Stimulated activated CD4-positive, alpha-beta T cell treated with anti-CD3 and anti-CD28 coated beads, TNF-alpha, amount 100 ng/mL, for 24 hours (primary cell): ENCODE measurements at places on chromosomes 13 and 19.

DNA sequence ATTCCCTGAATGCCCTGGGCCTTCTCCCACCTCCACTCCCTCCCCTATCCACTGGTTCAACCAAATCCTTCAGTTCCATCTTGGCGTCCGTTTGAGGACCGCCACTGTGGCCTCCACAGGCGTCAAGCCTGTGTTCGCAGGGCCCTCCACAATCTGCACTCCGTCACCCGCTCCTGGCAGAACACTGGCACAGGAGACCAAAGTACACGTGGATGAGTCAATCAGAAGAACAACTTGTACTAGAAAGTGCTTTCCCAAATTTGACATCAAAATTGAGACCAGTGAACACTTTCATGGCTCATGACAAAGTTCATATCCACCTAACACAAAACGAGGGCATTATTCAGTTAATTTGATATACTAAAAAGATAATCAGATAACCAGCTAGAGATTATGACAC is 6.5 kb upstream of the CDC16 start:
- DNase-seq: no peak

- DNase-seq: no peak
Observed at GRCh38 chr19:38819231-38819920, 6.6 kb upstream of the LGALS4 start.

DNA sequence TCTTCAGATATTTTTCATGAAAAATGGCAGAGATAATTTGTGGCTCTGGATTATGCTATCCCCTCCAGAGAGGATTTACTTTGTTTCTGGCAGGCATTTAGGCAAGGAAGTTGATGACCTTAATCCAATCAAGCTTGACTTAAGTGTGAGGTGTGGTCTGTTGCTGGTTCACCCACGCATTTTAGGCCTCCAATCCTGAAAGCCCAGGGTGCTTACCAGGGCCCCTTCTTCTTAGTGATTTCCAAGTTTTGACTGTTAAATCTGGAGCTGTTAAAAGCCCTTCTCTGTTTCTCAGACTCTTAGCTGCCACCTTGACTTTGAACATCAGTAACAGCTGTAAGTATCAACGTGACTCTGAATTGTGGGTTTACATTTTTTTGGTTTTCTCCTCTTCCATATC is 161.8 kb downstream of the DNAJC15 start:
- no peak for DNase-seq

DNA sequence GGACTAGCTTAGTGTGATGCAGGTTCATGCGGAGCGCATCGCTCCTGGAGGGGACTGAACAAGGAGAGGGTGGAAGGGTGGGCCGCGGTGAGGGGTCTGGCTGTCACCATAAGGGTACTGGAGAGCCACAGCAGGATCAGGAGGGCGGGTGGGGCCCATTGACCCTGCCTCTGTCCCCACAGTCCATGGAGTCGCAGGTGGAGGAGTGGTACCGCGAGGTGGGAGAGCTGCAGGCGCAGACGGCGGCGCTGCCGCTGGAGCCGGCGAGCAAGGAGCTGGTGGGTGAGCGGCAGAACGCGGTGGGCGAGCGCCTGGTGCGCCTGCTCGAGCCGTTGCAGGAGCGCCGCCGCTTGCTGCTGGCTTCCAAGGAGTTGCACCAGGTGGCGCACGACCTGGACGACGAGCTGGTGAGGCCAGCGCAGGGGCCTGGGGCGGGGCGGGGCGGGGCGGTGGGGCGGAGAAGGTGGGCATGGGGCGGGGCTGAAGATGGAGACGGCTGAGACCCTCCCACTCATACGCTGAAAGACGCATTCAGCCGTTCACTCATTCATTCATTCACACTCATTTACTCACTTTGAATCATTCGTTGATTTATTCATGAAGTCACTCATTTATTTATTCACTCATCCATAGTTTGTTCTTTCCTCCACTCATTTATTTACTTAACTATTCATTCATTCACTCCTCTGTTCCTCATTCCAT is 27.5 kb upstream of the SHKBP1 start:
- peak; percentile 77 for DNase-seq

GRCh38 chr13:94827566-94827965 is 115.2 kb upstream of the SOX21 start:
- DNase-seq: no peak

GRCh38 chr13:81714513-81714912 is 1373.6 kb upstream of the SPRY2 start:
- no peak for DNase-seq

GRCh38 chr13:109655206-109655600 is 131.2 kb downstream of the IRS2 start:
- no peak for DNase-seq

DNA sequence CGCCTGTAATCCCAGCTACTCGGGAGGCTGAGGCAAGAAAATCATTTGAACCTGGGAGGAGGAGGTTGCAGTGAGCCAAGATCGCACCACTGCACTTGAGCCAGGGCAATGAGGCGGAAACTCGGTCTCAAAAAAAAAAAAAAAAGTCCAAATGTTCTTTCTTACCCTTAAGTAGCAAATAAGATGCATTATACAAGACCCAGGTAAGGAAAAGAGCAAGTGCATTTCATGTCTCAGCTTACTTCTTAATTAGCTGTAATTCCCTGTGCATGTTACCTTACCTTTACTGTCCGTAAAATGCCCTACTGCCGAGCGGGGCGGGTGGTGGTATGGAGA is 3.8 kb upstream of the ZNF681 start:
- no peak for DNase-seq

GRCh38 chr13:41782086-41782485 is 178.8 kb downstream of the VWA8 start:
- no peak for DNase-seq

GRCh38 chr13:45242070-45242469 is 41.2 kb upstream of the KCTD4 start:
- DNase-seq: no peak

DNA sequence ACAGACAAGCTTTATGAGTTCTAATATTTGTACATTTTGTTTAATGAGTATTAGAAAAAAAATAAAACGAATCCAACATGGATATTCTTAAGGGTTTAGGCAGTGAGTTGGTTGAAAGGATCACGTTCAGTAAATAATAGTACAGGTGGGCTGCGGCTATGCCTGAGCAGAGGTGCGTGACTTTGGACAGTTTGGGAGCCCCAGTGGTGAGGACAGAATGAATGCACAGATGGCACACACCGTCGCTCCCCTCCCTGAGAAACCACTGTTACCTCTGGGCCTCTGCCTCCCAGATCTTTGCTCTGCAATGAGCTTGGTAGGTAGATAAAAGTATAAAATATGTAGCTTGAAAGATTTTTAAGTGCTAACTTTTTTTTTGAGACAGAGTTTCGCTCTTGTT is 153.3 kb downstream of the SIPA1L3 start:
- no peak for DNase-seq

- DNase-seq: no peak
Observed at GRCh38 chr13:40283666-40284065, 382.8 kb downstream of the FOXO1 start.

- no peak for DNase-seq
Observed at GRCh38 chr13:33925563-33925962, 107.6 kb downstream of the RFC3 start.

DNA sequence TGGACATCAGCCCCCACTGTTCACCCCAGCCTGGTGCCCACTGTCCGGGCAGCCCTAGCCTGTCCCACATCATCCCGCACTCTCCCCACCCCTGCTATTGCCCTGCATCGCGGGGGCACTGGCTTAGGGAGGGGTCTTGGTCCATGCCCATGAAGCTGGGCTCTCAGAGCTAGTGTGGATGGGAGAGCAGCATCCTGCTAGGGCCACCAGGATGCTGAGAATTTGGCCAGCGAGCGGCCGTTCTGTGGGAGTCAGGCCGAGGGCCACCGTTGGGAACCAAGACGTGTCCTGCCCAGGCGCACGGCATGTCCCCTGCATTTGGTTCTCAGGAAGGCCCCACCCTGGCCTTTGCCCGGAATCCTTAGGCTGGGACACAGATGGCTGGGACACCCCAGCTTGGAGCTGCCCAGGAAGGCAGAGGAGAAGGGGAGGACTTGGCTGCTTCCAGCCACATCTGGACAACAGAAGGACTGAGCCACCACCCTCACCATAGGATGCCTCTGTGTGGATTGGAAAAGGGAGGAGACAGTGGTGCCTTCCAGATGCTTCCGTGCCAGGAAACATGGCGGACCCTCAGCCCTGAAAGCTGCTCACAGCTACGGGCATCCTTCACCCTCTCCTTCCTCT is 14.6 kb downstream of the ADGRE5 start:
- no peak for DNase-seq

DNA sequence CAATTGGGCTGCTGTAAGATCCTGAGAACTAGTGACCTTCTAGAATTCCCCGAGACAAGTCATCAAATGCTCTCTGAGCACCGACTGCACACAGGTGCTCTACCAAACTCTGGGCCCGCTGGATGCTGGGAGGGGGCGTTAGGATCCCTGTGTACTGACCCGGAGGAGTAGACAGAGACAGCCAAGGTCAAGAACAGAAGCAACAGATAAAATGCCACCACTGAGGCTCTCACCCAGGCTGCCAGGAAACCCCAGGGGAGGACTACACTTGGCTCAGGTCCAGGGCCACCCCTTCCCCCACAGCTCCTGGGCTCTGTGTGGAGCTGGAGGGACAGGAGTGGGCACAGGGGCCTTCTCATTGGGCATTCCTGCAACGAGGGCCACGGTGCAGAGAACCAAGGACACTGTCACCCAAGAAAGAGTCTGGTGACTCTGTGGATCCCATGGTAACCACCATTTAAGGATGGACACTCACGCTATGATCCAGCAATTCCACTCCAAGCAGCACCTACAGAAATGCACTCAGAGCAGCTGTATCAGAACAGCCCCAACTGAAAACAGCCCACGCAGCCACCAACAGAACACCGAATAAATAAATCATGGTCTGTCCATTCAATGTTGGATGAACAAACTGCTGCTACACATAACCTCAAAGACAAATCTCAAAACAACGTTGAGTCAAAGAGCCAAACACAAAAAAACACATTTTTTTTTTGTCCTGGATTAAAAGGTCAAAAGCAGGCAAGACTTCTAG is 16.8 kb upstream of the SLC35E1 start:
- DNase-seq: no peak

DNA sequence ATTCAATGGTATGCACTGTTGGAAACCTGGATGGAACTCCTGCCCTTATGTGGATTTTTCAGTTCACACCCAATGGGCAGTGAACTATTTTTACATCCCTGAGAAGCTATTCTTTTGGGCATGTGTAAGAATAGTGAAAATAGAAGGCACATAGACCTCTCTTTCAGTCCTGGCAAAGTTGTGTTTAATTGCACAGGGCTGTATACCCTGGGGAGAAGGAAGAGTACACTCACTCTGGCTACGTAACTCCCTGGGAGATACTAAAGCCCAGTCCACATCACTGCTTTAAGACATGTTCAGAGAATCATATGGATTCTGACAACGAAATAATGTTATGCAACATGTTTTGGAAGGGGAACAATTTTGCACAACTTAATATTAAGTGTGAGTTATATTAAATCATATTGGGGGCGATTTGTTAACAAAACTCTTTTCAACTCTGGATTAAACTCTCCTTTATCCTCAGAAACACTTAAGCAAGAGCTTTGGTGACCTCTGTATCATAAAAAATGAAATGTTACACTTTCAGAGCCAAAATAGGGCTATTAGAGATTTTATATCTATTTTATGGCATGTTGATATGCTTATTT is 166.1 kb downstream of the DCT start:
- no peak for DNase-seq

DNA sequence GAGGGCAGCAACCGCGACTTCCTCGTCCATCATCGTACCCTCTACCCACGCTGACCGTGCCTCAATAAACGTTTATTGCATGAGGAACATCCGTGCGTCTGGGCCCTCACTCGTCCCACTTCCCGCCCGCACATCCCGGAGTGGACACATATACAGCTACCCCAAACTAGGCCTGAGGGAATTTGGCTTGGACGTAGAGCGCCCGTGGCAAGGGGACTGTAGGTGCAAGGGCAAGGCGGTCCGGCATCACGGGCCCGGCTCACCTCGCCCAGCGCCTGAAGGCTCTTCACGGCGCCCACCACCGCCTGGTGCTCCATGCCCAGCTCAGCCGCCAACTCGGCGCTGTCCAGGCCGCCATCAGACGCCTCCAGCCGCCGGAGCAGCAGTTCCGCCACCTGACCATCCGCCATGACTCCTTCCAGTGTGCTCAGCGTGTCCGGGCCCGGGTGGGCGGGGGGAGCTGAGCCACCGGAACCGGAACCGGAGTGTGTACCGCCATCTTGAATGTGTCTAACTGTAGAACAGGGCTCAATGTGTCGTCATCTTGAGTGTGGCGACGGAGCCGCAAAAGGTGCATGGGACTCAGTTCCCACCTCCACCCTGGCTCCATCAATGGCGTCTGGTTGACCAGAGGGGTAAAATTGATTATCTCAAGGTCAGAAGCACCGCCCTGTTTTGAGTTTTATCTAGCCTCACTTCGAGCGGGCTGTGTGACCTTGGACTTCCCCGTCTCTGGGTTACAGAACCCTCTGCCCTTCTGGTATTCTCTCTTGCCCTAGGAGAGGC is at the start of gene FARSA:
TSS of gene FARSA (minus strand) at position 425 of the 786 bp plus-strand sequence. CDS start at position 410, 15 bp downstream.
- DNase-seq: peak; percentile 91

- DNase-seq: peak; percentile 75
Observed at GRCh38 chr19:8307965-8308866, at the start of gene CD320. TSS of gene CD320 (minus strand) at chr19:8308358. CDS start at chr19:8308290, 68 bp downstream.

DNA sequence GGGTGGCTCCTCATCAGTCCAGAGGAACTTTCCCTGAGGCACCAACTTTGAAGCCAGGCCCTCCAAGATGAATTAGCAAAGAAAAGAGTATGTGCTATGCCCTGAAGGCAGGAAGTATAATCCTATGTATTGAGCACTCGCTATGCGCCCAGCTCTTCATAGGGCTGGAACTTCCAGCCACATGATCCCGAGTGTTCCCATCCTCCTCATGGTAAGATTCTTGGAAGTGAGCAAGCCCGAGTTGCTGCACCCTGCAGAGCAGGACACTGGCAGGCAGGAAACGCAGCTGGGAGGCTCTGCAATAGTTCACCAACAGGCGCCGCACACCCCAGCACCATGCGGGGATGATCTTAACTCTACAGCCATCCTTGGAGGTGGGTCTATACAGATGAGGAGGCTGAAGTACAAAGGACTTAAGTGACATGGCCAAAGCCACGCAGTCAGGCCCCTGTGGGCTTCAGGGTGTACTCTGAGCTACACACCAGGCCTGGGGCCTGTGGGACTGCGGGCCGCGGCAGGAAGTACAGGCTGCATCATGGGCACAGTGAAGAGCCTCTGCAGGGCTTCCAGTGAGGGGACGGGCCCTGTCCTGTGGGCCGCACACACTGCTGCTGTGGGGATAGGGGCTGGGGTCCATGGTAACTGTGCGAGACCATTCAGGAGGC is 25.1 kb downstream of the C19orf47 start:
- DNase-seq: no peak

GRCh38 chr13:20360041-20360491 is 127.9 kb upstream of the GJB6 start:
- DNase-seq: no peak

- DNase-seq: no peak
Observed at GRCh38 chr13:100552755-100553154, 35.8 kb downstream of the GGACT start.
